T-cell (primary cell): ENCODE measurements at places on chromosomes 1 and 21. TPM values are rescaled to one million over a fixed set of nuclear protein-coding genes. Genes with fewer than 3 reads are reported as not detected.

DNA sequence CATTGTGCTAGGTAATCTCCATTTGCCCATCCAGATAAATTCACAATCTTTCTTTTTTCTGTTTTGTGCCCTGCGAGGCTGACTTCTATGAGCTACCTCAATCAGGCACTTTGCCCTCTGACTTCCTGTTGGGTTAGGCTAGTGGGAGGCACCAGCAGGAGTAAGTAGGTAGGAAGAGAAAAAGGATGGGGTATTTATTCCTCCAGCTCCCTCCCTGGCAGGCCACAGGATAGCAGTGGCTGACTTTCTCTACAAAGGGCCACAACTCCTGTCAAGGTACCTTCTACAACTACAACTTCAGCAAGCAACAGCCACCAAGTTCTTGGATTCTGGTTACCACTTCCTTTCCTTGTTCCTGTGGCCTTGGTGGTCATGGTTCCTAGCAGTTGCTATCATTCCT lies 18.8 kb upstream of the GORAB start:
- no peak for DNase-seq

DNA sequence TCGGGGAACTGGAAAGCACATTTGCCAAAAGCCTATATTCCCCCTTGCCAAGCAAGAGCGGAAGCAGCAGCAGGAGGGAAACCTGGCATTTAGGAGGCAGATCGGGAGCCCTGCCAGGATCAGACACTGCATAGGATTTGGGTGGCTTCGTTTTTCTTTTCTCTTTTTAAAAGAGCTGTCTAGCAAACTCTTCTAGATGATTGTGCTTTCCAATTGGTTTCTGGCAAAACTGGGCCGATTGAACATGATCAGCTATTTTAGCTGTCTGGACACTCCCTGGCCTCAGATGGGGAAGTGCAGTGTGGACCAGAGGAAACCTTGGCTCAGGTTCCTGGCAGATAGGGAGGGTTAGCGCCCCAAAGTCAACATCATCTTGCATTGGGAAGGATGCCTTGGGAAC lies 414.0 kb upstream of the KAZN start:
- DNase-seq: no peak

- DNase-seq: no peak
Observed at GRCh38 chr1:216047811-216048572, 375.3 kb downstream of the USH2A start.

- no peak for DNase-seq
Observed at GRCh38 chr1:209404577-209404976, 178.9 kb upstream of the CAMK1G start.

The RBM11 gene
- 2.5 TPM for total RNA-seq

The KRTAP13-2 gene
- not detected for total RNA-seq

DNA sequence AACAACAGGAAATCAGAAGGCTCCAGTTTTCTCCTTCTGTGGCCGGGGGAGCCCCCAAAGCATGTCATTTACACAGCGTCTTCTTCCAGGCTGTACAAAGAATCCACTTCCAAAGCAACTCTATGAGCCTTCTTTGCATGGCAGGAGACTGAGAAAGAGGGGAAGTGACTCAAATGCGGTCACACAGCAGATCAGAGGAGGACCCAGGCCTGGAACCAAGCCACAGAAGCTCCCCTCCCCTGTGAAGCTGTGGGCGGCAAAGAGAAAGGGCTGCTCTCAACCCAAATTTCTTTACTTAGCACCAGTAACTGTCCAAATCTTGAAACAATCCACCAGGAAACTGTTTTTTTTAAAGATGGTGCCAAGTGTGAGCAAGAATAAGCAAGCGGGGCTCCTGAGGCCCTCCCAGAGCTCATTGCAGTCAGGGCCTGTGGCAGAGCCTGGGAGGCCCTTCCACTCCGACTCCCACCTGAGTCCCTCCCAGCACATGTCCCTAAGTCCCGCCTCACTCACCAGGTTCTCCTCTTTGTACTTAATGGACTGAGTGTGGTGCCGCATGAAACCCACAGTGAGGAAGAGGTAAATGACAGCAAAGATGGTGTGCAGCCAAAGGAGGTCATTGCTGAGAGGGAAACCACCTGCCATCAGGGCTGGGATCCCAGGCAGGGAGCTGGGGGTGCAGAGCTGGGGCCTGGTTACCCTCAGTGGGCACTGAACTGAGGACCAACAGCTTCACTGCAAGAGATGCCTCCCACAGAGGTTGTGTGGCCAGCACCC lies 15.9 kb downstream of the TMEM63A start:
- peak; percentile 73 for DNase-seq

DNA sequence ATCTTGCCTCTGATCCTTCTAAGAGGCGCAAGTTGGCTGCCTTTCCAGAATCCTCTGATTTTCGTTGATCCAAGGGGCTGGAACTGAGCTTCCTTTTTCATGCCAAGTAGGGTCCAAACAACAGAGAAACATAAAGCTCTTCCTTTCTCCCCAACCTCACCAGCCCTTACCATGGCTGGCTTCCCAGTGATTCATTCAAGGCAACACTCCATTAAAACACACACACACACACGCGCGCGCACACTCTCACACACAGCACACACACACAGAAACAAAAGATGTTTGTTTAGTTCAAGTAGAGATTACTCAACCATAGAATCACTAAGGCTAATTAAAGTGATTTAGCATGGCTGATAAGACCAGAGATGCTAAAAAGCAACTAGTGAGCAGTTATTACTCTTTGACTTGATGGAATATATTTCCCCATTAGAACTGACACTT lies 13.0 kb upstream of the GUCA2A start:
- DNase-seq: no peak

DNA sequence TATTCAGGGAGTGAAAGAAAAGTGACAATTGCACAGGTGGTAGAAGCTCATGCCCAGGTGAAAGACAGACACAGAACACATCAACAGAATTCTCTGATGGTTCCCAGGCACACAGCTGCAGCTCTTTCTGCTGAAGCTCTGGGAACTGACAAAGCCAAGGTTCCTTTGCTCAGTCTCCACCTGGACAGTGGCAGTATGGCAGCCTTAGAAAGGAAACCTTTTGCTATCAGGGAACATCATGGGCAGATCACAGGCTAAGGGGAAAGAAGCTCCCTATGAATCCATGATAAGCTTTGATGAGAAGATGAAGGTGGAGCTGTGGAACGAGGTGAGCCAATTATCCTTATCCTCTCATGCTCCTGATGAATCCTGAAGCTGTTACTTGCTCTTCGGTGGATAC lies 1.2 kb downstream of the SPRR2B start:
- DNase-seq: no peak

The USP1 gene
- total RNA-seq: 36.5 TPM

The SLC44A5 gene
- not detected for total RNA-seq

GRCh38 chr21:16395285-16395684 lies 665.5 kb downstream of the USP25 start:
- DNase-seq: no peak

The SLC35D1 gene
- 15.3 TPM for total RNA-seq

The POU3F1 gene
- 0.72 TPM for total RNA-seq
